ENCODE measurements at places on chromosomes 2 and 18. TPM values are rescaled to one million over a fixed set of nuclear protein-coding genes. Genes with fewer than 3 reads are reported as not detected.

- DNase-seq, result no peak
- H3K27me3 ChIP-seq, result peaks cover 27% of the 10 kb centered on the region
Observed at GRCh38 chr2:219443016-219443696, 8.5 kb downstream of the SPEG start.

DNA sequence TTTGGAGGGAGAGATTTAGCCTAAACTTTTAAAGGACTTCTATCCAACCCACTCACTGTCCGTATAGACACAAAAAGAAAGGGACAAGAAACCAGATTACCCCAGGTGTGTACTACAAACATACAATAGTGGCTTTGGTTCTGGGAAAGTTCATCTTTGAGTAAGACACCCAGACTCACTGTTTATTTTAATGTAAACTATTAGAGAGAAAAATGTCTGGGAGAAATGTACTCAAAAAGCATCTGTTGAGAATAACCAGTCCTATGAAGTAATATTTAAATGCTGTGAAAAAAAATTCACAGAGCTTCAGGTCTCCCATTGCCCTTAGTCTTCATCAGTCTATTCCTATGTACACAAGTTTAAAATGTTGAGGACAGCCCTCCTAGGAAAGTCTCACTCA lies 107.5 kb downstream of the SLC8A1 start:
- H3K27me3 ChIP-seq, result no peaks in the 10 kb centered on the region
- no peaks in the 10 kb centered on the region for H3K36me3 ChIP-seq
- no peak overlapping the region for H3K4me3 ChIP-seq
- no peak for DNase-seq

DNA sequence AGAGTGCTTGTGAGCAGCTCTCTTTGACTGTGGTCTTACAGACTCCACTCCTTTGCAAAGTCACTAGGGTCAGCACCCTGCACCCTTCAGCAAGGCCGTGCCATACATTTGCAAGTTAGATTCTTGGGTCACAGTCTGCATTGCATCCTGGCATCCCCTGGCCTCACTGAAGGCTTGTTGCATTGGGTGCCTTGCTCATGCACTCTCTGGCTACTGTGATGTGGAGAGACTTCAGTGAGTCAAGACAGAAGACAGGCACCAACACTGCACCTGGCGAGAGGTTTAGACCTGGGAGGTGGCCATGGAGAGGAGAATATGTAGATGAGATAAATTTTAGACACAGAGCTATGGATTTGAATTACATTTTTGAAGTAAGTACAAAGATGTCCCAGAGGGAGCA lies 146.4 kb upstream of the COPS8 start:
- H3K4me3 ChIP-seq, result no peak overlapping the region
- H3K27me3 ChIP-seq, result peaks cover 26% of the 10 kb centered on the region
- DNase-seq, result no peak

DNA sequence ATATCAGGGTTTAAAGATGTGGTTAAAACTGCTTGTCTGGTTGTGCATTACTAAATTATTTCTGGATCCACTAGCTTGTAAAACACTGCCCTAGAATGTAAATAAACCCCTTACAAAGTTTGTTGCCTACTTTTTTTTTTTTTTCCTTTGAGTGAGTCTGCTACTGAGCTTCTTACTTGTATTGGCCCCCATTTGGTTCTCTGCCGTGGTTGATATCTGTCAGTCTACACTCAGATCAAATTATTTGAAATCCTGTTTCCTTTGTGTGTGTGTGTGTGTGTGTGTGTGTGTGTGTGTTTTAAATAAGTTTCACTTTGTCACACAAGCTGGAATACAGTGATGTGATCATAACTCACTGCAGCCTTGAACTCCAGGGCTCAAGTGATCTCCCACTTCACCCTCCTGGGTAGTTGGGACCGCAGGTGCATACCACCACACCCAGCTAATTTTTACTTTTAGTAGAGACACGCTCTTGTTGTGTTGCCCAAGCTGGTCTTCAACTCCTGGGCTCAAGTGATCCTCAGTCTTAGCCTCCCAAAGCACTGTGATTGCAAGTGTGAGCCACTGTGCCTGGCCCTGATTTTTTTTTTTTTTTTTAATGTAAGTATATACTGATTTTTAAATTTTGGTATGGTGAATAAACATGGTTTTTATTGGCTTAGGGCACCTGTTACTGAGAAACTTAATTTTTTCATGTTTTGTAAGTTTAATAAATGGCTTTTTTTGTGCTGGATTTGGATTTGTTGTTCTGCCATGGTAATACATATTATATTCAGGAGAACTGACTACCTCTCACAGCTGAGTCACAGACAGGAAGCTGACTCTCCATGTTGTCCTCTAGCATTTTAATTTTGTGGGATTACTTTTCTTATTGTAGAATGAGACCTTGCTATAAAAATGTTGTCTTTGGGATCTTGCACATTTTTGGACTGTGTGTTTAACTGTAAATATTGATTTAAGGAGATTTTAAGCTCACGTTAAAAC lies 48.5 kb downstream of the MAP4K4 start:
- H3K27ac ChIP-seq, result peak overlapping the region; percentile 86
- no peaks in the 10 kb centered on the region for H3K27me3 ChIP-seq
- H3K4me1 ChIP-seq, result peaks cover 79% of the 10 kb centered on the region
- DNase-seq, result no peak

- peaks cover 34% of the 10 kb centered on the region for H3K4me1 ChIP-seq
- H3K36me3 ChIP-seq, result peaks cover 10% of the 10 kb centered on the region
- no peak for DNase-seq
- no peak overlapping the region for H3K27ac ChIP-seq
Observed at GRCh38 chr2:26974352-26974751, 3.9 kb downstream of the MAPRE3 start.

The C2orf92 gene
- total RNA-seq, result 8.4 TPM
